Stimulated activated CD8-positive, alpha-beta memory T cell treated with anti-CD3 and anti-CD28 coated beads, Interleukin-15, amount 100 ng/mL, for 24 hours (primary cell): ENCODE measurements at places on chromosomes 7 and 10.

DNA sequence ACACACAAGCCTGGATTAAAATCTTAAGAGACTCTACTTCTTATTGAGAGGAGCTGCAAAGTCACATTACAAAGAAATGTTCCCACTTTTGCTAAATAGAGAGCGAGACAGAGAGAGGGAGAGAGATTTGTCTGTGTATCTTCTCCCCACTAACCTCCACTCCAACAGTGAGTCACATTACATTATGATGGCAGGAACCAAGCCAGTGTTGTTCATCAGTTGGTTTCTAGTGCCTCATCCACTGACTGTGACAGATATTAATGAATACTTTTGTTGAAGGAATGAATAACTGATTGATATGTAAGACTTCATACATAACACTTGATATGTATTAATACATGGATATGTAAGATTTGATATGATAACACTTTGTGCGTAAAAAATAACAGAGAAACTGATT, 258.2 kb upstream of the SORCS1 start:
- DNase-seq = no peak

DNA sequence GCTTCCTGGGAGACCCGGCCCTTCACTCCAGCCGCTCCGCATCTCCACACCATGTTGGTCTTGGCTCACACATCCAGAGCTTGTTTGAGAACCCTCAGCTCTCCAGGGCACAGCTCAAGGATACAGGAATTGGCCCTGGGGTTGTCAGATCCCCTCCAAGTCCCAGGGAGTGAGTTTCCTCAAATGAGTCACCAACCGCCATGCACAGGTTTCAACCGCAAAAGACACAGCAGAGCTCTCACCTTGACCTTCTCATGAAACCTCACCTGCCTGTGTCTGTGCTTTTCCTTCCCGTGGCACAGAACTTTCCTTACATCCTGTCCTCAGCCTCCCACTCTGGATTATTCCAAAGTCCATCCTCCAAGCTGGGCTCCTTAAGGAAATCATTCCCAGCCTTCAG, 20.6 kb downstream of the AZGP1 start:
- DNase-seq = no peak

DNA sequence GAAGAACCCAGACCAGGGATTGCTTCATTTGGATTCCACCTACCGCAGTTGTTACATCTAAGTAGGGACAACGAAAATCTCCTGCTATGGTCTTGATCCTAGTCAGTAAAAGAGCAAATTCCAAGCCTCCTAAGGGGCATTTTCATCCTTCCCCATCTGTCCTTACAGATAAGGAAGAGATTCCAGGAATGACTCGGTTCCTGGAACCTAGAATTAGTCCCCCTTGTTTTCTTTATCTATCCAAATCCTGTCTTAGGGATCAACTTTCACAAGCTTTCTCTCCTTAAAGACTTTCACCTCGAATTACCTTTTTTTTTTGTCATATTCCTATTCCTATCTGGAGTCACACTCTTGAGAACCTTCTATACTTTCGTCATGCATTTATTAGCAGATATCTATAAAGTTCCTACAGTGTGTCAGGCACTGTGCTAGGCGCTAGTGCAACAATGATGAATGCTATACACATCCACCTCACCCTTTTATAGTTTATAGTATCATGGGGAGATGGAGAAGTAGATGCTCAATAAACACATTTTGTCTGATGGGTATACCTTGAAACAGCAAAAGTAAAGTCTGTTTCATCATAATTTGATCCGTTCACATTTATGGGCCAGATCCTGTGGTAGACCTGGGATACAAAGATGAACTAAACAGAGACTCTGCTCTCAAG, 39.2 kb downstream of the LAMB4 start:
- no peak for DNase-seq

GRCh38 chr7:143323653-143324052, 7.7 kb downstream of the CLCN1 start:
- DNase-seq = no peak

DNA sequence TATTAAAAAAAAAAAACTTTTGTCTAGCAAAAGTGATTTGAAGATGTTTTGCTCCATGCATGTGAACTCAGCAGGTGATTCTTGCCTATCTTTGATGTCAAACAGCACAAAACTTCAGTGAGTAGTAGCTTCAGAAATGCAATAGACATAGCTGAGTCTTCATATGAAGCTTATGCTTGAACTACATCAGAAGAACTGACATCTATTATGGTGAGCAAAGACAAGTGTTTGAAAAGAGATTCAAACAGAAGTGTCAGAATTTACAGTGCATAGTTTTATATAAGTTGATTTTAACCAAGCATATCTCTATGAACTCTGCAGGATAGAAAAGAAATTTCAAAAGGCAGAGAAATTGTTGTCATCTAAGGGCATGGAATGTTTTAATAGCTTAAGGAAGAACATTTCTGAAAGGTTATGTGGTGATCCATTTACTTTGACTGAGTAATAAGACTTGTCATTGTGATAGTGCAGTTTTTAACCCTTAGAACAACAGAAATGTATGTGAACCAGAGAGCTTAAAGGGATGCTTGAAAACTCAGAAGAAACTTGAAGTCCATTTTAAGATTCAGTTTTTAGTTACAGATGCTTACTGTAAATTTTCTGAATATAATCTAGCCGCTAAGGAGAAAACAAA, 351.4 kb downstream of the MDFIC start:
- no peak for DNase-seq

DNA sequence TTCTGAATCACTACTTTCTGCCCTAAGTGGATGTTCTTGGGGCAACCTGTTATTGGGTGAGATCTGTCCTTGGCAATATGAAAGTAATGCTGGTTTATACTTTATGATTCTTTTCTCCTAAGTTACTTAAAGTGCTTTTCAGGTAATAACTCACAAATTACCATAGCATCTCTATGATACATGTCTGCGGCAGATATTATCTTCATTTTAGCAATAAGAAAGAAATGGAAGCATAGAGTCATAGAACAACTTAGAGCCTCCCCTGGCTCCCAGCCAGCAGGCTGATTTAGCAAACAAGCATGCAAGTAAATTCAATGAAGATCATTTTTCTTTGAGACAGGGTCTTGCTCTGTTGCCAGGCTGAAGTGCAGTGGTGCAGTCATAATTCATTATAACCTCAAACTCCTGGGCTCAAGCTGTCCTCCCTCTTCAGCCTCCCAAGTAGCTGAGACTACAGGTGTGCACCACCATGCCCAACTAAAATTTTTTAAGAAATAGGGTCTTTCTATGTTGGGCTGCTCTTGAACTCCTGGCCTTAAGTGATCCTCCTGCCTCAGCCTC, 38.1 kb upstream of the GRM8 start:
- no peak for DNase-seq

DNA sequence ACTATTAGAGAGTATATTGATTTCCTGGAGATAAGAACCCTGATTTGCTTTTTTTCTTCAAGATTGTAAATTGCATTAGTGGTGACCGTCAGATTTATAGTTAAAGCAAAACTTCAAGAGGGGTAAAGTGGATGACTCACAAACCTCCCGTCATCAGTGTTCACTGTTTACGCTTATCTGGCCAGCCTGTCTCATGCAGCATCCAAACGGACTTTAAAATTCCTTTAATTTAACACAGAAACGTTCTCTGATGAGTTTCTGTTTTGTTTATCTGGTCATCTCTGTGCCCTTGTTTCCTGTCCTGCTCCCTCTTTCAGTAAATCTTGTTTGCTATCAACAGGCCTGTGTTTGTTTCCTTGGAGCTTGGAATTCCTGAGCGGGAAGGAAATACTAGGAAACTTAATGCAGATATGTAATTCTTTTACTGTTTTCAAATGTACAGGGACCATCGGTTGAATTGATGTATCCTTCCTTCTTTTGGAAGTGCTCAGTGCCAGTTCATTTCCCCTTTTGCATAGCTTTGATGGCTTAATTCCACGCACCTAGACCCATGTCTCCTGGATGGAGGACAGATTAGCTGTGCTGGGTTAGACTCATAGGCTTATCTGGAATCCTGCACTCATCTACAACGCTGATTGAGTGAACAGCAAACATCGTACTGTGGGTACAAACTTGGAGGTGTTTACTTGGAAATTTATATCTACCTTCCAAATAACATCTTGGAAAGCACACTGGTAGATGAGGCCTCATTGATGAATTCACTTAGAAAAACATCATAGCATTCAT, 21.3 kb downstream of the PTPRE start:
- DNase-seq = no peak

- DNase-seq = no peak
These were observed 15.4 kb downstream of the COL13A1 start for GRCh38 chr10:69817078-69817581.

GRCh38 chr10:122796796-122797195, 48.9 kb downstream of the CUZD1 start:
- DNase-seq = no peak

GRCh38 chr7:30907527-30908267, 4.0 kb upstream of the AQP1 start:
- DNase-seq = no peak

DNA sequence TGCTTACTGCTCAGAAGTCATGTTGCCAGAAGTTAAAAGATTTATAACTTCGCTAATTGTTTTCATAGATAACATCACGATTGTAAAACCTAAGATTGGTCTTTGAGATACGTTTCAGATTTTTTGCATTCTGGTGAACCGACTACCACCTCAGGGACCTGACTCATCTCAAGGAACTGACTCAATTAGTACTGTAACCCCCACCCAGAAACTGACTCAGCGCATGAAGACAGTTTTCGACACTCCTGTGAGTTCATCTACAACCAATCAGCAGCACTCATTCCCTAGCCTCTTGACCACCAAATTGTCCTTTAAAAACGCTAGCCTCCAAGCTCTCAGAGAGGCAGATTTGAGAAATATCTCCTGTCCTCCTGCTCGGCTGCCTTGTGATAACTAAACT, 72.3 kb downstream of the ELMO1 start:
- no peak for DNase-seq

GRCh38 chr10:59993931-59994330, 87.6 kb upstream of the CCDC6 start:
- no peak for DNase-seq

GRCh38 chr10:100858261-100858660, 54.5 kb upstream of the SLF2 start:
- no peak for DNase-seq

DNA sequence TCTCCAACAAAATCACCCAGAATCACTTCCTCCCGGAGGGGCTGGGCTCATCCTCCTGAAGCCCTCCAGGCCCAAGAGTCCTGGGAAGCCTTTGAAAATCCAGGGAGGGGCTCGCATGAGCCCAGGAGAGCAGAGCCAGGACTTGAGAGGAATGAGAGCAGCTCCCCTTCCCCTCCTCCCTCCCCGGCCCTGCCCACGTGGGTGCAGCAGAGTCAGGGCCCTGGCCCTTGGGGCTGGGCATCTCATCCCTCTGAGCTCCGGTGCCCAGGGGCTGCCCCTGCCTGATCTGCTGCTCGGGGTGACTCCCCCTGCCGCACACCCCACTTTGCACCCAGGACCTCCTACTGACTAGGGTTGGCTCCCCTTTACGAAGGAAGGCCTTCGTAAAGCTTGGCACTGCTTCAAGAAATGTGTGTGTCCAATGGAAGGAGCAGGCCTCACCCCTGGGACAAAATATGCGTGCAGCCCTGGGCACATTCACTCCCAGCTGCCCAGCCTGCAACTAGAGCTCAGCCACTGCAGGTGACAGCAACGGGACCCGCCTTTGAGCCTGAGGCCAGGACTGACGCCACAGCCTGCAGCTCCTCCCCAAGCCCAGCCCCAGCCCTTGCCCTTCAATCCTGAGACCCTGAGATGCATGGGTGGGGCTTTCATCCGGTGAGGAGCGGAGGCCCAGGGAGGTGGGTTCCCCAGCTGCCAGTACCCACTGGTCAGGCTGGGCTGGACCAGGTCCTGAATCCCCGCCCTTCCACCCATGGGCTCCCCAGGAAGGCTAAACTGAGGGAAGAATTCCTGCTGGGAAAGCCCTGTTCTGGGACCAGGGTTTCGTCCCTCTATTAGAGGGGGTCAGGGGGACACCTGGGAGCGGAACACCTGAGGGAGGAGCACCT, 21.8 kb downstream of the PWWP2B start:
- DNase-seq = no peak

- DNase-seq = no peak
These were observed 171.5 kb upstream of the SP4 start for GRCh38 chr7:21256310-21256877.

DNA sequence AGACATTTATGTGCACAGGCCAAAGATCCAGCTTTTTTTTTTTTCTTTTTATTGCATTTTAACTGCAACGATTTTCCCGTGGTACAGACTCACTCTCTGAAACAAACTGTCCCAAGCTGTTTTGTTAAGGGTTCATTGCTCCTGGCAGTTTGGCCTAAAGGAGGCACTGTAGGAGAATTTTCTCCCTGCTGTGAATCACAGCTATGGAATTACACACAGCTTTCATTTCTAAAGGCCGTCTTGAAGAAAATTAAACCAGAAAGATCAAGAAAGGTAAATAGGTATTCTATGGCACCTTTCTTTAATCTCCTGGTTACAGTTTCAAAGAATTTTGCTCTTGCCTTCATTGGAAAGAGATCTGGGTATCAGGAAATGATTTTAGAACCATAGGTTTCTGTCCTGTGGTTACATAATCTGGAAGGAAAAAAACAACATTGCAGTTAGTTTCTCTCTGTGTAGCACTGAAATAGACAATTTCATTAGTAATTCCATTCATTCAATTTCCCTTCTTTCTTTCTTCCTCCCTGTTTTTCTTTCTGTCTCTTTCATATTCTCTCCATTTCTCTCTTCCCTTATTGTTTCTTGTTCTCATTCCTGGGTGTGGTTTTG, 51.2 kb downstream of the PDK4 start:
- DNase-seq = no peak

GRCh38 chr10:107004362-107004761, 160.1 kb downstream of the SORCS1 start:
- DNase-seq = no peak

DNA sequence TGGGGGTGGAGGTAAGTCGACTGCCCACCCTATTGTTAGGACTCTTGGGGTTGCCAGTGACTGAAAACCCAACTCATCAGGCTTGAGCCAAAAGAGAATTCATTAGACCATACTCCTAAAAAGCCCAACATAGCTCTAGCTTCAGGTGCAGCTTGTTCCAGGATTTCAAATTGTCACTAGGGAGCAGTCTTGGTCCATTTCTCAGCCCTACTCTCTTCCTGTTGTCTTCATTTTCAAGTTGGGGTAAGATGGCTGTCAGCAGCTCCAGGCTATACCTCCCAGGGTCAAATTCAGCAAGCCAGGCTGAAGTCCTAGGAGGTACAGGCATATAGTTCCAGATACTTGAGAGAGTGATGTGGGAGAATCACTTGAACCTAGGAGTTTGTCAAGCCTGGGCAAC, 14.9 kb upstream of the COL13A1 start:
- no peak for DNase-seq

- DNase-seq = no peak
These were observed 732.1 kb upstream of the POT1 start for GRCh38 chr7:125661677-125662076.

DNA sequence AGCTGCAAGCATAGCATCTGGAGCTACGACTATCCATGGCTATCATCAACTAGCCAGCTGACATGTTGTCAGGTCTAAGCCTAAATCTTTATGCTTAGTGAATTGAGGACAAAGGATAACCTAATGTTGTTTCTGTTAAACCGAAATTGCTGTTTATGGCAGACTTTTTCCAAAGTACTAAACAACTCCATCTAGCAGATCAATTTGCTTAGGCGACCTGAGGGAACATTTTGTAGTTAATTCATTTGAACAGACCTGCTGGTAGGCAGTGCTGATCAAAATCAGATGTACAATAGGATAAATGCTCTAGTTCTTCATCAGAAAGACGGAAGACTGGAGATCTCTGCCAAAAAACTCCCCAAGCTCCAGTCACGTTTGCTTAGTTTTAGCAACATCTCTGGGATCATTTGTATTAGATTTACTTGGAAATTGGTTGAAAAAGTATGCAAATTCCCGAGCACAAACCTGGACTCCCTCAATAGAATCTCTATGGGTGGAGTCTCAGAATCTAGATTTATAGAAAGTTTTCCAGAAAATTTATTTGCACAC, 301.6 kb upstream of the NRP1 start:
- DNase-seq = no peak
